ENCODE measurements at places on chromosomes 2 and 18.

DNA sequence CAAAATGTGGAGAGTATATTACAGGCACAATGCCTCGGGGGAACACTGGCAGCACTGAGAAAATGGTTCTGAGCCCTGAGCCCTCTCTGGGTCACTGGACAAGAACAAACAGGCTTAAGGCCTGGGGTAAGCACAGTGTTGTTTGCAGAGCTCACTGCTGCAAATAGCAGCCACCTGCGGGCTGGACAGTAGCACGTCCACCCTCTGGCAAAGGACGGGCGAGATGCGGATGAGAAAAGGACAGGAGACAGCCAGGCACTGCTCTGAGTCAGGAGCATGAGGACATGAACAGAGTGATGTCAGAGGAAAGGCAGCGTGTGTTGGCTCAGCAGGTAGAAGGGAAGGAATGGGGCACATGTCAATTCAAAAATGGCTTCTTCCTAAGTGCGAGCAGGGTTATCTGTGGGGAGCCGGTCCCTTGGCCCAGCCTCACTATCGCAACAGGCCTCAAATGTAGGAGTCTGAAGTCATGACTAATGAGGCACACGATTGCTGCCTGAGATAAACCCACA is 25.9 kb upstream of the NEB start:
- DNase-seq = peak; percentile 22

- peak; percentile 39 for DNase-seq
These were observed 519 bp downstream of the TTL start for GRCh38 chr2:112482309-112483041.

GRCh38 chr18:68564961-68565360 is 149.9 kb downstream of the TMX3 start:
- peak; percentile 24 for DNase-seq

GRCh38 chr2:20415511-20415918 is 31.4 kb upstream of the RHOB start:
- DNase-seq = no peak

- peak; percentile 72 for DNase-seq
These were observed 300.9 kb downstream of the ARHGAP15 start for GRCh38 chr2:143429932-143430679.

DNA sequence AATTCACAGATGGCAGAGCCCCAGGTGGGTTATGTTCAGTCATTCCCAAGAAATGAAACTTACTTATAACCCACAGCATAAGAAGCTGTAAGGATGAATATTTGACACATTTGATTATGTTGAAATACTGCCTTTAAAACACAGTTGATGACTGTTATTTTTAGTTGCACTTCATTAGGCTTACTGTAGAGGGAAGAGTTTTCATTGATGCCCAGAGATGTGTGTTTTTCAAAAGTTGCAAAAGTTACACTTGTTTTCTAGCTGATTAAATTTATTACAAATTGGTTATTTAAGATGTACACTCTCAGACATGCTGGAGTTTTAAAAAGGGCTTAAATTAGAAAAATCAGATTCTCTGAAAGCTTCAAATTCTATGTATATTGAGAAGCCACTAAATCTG is 506.1 kb downstream of the PARD3B start:
- peak; percentile 17 for DNase-seq

GRCh38 chr2:12456293-12457106 is 260.2 kb upstream of the TRIB2 start:
- DNase-seq = peak; percentile 100

DNA sequence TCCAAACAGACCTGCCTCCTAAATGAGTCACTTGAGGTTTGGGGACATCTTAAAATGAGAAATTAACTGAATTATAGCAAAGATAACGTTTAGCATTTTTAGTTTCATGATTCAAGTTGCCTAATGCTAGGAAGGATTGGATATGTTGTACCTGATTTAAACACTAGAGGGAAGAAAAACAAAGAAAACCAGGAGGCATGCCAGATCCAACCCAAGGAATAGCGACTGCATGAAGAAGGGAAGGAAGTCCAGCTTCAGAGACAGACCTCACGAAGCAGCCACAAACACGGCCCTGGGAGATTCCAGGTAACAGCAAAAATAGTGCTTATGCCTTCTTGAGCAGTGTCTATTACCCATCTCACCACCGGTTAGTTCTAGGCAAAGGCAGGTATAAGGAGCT is 499.9 kb upstream of the SPHKAP start:
- peak; percentile 82 for DNase-seq

Data from cardiac fibroblast (primary cell).